A549 treated with dexamethasone at 1 μM for 4 hours (cell line): ENCODE measurements at places on chromosomes 4 and X. TPM values are rescaled to one million over a fixed set of nuclear protein-coding genes. Genes with fewer than 3 reads are reported as not detected.

The BMX gene
- total RNA-seq: not detected in 5 replicates

The NWD2 gene
- total RNA-seq: not detected in 5 replicates

The HNRNPH2 gene
- total RNA-seq: 58.0 to 65.0 TPM (median 59.2 TPM) in 5 replicates

The ZIC3 gene
- total RNA-seq: not detected in 5 replicates

The RFC1 gene
- 18.7 to 22.3 TPM (median 21.2 TPM) in 5 replicates for total RNA-seq

The TLR10 gene
- 0.02 to 0.08 TPM (median 0.03 TPM) in 4 of 5 replicates, not detected in the other for total RNA-seq

The COL4A6 gene
- 13.9 to 17.4 TPM (median 16.8 TPM) in 5 replicates for total RNA-seq

The IQSEC2 gene
- 33.1 to 39.7 TPM (median 38.7 TPM) in 5 replicates for total RNA-seq

The GPM6B gene
- 0.08 to 0.53 TPM (median 0.39 TPM) in 5 replicates for total RNA-seq

The CXCL6 gene
- total RNA-seq: not detected in 5 replicates

The C4orf36 gene
- 0.73 to 1.7 TPM (median 1.2 TPM) in 5 replicates for total RNA-seq

The SRPX2 gene
- total RNA-seq: 1.8 to 3.4 TPM (median 2.7 TPM) in 5 replicates

The GATA1 gene
- not detected in 5 replicates for total RNA-seq

The CACNA1F gene
- not detected in 5 replicates for total RNA-seq
